Sigmoid colon (tissue), 7 donors: ENCODE measurements at places on chromosomes 2 and 18. TPM values are rescaled to one million over a fixed set of nuclear protein-coding genes. Genes with fewer than 3 reads are reported as not detected.

FBXO11 gene
- total RNA-seq: 52.1 TPM

ZNF24 gene
- 32.4 TPM for total RNA-seq

FBXO48 gene
- total RNA-seq: 0.55 TPM

ACTR1B gene
- 63.0 TPM for total RNA-seq

CNTNAP5 gene
- total RNA-seq: 2.5 TPM
